ENCODE measurements at places on chromosomes 6 and 20.

DNA sequence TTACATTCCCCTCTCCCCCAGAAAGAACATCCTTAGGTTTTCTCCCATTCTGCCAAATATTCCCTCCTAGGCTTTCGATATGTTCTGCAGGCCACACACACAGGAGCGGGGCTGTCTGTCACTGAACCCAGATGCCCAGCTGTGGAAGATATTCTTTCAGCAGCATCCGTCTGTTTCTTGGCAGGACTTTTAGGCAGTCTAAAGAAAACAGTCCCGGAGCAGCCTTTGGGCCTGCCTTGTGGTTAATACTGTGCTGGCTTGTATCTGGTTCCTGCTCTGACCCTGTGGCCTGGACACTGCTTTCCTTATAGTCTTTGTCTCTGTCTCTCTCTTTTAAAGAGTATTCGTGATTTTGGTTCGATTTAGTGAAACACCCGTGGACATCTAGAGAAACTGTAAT is 94.6 kb upstream of the SUPT3H start:
- no peak for DNase-seq

DNA sequence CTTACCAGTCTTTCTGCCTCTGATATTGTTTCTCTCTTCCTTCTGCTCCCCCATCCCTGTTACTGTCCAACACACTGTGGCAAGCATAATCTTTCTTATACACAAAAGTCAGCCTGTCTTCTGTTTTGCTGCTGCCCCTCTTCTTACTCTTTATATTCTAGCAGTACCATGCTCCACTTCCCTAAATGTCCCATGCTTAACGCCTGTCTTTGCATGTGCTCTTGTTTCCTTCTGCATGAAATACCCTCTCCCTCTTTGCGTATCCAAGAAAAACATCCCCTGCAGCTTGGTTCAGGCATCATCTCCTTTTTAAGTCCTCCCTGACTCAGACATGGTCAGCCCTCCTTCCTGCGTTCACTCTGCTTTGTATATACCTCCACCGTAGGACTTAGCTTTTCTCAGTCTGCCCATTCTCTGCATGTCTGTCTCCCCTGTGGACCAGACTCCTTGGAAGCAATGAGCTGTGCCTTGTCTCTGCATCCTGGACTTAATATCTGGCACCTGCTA is 103.9 kb downstream of the CTNNBL1 start:
- no peak for DNase-seq

GRCh38 chr20:24370911-24371695 is 98.3 kb upstream of the SYNDIG1 start:
- no peak for DNase-seq

DNA sequence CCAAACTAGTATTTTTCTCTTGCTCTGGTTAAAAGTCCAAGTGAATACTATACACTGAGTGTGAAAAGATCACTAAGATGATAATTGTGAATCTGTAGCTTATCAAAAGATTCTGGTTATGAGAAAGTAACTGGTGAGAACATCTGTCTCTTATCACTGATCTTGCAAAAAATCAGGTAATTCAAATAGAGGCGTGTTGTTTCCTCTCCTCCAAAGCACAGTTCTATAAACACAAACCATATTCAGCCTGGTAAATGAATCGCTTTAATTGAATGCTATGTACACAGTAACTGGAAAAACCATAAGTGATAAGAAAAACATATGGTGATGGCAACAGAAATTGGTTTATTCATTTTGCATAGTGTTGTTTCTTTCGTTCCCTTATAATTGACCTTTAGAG is 161.0 kb downstream of the RALGAPA2 start:
- no peak for DNase-seq

GRCh38 chr6:69792292-69792691 is 4.5 kb downstream of the LMBRD1 start:
- peak; percentile 18 for DNase-seq

DNA sequence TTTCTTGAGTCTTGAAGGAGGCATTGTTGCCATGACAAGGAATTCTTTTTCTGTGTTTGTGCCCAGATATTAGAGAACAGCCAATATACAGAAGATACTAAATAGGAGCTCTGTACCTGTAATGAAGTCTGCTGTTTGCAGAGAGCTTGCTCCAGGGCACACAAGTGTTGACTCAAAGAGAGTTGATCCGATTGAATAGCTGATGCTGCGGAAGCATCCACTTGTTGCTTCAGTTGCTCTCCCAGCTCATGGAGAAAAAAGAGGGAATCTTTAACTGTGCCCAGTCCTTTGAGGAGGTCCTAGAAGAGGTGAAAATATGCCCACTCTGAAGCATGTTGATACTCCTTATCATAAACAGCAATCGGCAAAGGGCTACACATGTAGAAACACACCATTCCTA is 411.4 kb downstream of the ESR1 start:
- no peak for DNase-seq

DNA sequence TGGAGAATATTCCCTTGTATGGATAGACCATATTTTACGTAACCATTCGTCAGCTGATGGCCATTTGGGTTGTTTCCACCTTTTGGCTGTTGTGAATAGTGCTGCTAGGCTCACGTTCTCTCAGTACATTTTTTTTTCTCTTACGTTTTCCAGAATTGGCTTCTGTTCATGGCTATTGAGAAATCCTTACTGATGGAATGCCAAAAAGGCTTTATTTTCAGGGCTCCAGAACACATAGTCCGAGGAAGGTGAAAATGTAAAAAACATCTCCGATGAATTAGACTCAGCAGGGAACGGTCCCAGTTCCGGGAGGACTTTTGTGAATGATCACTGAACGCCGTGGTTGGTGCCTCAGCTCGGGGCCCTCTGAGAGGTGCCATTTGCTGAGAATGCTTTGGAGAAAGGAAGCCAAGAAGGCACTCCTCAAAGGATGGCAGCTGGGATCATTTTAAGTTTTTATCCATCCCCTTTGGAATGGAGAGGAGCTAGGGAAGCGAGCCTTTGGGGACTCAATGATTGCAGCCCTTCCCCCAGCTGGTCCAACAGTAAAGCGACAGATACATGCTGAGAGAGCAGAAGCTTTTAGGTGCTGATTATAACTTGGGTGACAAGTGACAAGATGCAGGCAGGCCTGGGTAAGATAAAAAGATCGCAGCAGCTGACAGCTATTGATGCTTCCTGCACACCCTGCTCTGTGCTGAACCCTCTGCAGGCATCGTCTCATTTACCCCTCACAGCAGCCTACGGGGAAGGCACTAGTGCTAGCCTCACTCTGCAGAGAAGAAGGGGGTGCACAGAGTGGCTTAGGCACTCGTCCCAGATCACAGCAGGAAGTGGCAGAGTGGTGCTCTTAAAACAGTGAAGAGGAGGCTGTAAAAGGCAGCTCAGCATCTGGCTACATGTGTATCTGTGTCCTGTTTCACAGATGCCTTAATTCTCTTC is 133.4 kb upstream of the KCNG1 start:
- peak; percentile 19 for DNase-seq

DNA sequence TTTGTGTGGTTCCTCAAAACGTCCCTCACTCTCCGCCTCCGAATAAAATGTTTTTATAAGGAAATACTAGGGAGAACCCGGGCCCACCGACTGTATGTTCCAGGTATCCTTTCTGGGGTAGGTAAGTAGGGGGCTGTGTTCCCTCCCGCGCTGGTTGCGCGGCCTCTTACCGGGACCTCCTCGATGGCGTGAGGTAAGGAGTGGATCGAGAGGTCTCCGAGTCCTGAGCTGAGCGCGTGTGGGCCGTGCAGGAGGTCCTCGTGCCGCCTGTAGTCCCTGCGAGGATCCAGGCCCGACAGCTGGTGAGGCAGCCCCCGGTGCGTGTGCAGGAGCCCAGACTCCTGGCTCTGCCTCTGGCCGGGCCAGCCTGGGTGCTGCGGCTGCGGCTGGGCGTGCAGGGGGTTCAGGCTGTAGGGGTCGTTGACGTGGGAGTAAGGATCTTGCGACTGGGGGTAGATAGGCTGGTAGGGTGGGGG is 5.1 kb downstream of the TFAP2A start:
- no peak for DNase-seq

GRCh38 chr6:125961117-125961516 is 4.5 kb downstream of the HINT3 start:
- no peak for DNase-seq

DNA sequence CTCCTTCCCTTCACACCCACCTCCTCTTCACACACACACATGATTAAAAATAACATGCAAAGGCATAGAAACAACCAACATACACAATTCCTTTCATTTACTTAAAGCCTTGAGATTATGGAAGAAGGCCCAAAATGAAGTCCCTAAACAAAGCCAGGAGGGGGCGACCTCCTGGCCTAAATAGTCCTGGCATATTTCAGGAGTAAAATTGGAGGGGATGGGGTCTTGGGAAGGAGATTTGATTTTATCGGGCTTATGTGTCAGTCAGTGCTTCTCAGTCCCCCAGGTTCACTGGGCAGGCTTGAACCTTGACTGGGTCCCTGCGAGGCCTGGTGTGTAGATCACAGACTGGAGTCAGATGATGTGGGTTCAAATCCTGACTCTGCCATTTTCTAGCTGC is 266.4 kb downstream of the SAMD5 start:
- no peak for DNase-seq

DNA sequence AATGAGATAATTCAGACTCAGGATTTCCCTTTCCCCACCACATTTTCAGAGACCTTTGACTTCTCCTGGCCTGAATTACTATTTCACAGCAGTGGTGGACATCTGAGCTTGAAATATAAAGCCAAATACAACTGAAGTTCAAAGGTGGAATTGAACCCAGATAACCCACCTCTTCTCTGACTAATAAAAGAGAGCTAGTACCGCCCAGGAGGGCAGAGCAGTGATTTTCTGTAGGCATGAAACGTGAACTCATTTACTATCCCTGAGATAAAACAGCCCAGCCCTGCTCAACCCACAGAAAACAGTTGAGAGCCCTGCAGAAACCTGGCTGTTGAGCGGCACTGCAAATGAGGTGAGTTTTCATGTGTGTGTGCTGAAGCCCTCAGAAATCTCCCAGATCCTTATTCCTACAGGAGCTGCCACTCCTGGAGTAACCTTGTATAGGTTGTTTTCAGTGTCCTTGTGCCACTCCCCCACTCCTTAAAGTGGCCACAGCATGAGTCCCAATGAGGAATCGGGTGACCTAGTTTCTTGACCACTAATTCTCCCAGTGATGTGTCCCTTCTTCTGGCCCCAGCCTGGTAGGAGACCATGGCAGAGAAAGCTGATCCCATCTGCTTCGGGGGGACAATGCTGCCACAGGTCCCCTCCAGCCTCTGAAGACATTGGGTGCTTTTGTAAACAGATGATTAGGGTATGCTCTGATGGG is 99.2 kb downstream of the NOL4L start:
- peak; percentile 59 for DNase-seq

DNA sequence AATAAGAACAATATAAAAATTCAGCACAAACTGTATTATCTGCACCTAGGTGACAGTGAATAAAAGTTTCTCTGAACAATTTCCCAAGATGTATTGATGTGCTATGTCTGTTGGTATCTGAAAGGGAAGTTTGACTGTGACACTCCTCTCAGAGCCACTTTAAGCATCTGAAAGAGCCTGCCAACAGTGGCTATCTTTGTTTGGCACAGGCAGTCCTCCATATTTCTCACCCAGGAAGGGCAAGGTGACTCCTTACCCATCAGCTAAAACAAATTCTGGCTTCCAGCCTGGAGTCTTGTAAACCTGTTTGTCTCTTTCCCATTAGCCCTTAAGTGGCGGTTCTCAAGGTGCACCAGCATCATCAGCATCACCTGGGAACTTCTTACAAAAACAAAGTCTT is 122.4 kb upstream of the VGLL2 start:
- no peak for DNase-seq

GRCh38 chr6:161815965-161816364 is 542.1 kb upstream of the AGPAT4 start:
- DNase-seq: no peak

GRCh38 chr6:130178692-130179091 is 44.1 kb downstream of the SAMD3 start:
- DNase-seq: no peak

GRCh38 chr6:15113587-15113986 is 132.3 kb upstream of the JARID2 start:
- no peak for DNase-seq

DNA sequence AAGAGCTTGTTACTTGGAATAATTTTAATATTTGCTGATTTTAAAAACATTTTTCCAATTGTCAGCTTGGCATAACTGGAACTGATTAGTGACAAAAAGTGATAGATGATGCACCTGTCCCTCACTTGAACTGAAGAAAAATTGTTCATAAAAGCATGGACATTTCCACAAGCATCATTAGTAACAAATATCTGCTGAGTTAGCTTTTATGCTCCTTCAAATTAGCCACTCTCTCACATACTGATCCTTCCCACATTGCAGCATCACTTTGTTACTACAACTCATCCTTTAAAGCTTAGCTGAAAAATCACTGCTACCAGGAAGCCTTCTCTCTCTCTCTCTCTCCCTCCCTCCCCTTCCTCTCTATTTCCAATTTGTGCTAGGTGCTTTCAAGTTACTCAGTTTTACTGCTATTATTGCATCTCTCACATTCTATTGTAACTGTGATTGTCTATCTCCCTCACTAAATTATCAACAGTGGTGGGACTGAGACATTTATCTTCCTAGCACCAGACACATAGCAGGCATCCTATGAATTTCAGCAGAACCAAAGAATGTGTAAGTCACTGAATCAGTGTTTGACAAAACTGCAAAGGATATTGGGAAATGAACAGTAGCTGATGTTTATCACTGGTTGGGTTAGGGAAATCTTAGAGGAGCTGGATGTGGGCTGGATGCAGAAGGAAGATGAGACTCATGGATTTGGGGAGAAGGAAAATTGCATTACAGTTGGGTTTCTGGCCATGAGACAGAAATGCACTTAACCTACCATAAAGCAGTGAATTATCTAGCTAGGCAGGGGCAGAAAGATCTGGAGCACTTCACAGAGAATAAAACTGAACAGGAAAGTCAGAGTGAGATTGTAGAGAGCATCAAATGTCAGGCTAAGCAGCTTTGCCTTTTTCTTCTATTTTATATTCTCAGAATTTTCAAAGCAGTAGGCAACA is 128.4 kb upstream of the PLN start:
- no peak for DNase-seq

DNA sequence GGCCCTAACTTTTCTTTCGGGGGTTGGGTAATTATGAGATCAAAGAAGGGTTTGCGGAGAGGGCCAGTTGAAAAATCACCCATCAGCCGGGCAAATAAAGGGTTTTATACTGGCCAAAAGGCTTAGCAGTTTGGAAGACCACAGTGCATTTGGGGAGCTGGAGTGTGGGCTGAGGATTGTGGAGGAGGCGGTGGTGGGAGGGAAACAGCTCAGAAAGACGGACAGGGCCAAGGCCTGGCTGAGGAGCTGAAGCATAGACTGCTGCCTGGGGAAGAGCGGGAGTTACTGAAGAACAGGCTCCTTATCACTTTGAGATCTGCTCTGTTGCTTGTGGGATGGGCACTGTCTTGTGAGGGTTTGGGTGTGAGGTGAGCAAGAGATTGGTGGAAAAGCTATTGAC is 144.2 kb downstream of the CARMIL1 start:
- no peak for DNase-seq
